GM23338 (cell line): ENCODE measurements at places on chromosomes 4 and X. TPM values are rescaled to one million over a fixed set of nuclear protein-coding genes. Genes with fewer than 3 reads are reported as not detected.

- no peak overlapping the region for H3K27ac ChIP-seq
- H3K27me3 ChIP-seq = no peaks in the 10 kb centered on the region
- no peaks in the 10 kb centered on the region for H3K4me1 ChIP-seq
Observed at GRCh38 chr4:5371415-5372190, 320.3 kb downstream of the STK32B start.

GRCh38 chr4:82775243-82775642 lies 23.4 kb downstream of the SCD5 start:
- no peaks in the 10 kb centered on the region for H3K4me1 ChIP-seq
- no peak for DNase-seq
- peaks cover 15% of the 10 kb centered on the region; the same call in 1 of the 2 replicates for H3K27me3 ChIP-seq
- no peak overlapping the region for H3K4me3 ChIP-seq

DNA sequence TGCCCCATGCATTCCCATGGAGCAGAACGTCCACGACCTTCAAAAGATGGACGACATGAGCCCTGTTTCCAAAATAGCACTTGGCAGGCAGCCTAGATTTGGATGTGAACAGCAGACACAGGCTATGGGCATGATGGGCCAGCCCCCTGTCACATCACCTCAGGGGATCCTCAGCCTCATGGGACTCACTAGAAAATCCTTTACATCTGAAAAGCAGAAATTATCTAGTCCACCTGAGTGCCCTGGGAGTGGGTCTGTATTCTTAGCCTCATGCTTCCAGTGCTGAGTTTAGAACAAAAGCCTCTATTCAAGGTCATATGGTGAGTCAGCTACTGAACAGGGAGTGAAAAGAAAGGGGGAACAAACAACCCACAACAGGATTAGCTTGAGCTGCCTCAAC lies 35.8 kb downstream of the GRIA3 start:
- H3K27ac ChIP-seq = no peak overlapping the region
- H3K4me1 ChIP-seq = no peaks in the 10 kb centered on the region
- H3K36me3 ChIP-seq = no peaks in the 10 kb centered on the region
- H3K4me3 ChIP-seq = no peak overlapping the region
- no peaks in the 10 kb centered on the region for H3K27me3 ChIP-seq

MAMLD1 gene
- 0.12 and 0.13 TPM in 2 replicates for polyA plus RNA-seq
